Chondrocyte (in vitro differentiated cells): ENCODE measurements at places on chromosomes 2 and 18. TPM values are rescaled to one million over a fixed set of nuclear protein-coding genes. Genes with fewer than 3 reads are reported as not detected.

DNA sequence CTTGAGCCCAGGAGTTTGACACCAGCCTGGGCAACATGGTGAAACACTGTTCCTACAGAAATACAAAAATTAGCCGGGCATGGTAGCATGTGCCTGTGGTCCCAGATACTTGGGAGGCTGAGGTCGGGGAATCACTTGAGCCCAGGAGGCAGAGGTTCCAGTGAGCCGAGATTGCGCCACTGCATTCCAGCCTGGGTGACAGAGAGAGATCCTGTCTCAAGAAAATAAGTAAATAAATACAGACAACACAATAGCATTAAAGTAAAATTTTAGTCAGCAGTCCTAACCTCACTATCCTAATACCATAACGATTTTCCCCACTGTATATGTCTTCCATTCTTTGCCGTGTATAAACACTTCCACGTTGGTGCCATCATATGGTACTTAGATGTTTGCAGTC lies 83.0 kb upstream of the MBOAT2 start:
- peaks cover 32% of the 10 kb centered on the region for H3K4me1 ChIP-seq
- H3K27ac ChIP-seq = no peak overlapping the region
- DNase-seq = no peak
- no peaks in the 10 kb centered on the region for H3K27me3 ChIP-seq
- peaks cover 1% of the 10 kb centered on the region for H3K36me3 ChIP-seq

Gene ITGAV
- total RNA-seq = 289 to 452 TPM (median 442 TPM) in 3 replicates

Gene CFC1B
- not detected in 3 replicates for total RNA-seq

- no peak overlapping the region for H3K27ac ChIP-seq
- no peak for DNase-seq
- H3K36me3 ChIP-seq = peaks cover 5% of the 10 kb centered on the region
These were observed 9.2 kb upstream of the PAIP2B start for GRCh38 chr2:71235930-71236587.

- H3K27ac ChIP-seq = peak overlapping the region; percentile 61
- H3K4me1 ChIP-seq = peaks cover 74% of the 10 kb centered on the region
- H3K36me3 ChIP-seq = peaks cover 3% of the 10 kb centered on the region
- H3K4me3 ChIP-seq = no peak overlapping the region
- H3K27me3 ChIP-seq = no peaks in the 10 kb centered on the region
These were observed 165.5 kb downstream of the SH3RF3 start for GRCh38 chr2:109294523-109294922.

DNA sequence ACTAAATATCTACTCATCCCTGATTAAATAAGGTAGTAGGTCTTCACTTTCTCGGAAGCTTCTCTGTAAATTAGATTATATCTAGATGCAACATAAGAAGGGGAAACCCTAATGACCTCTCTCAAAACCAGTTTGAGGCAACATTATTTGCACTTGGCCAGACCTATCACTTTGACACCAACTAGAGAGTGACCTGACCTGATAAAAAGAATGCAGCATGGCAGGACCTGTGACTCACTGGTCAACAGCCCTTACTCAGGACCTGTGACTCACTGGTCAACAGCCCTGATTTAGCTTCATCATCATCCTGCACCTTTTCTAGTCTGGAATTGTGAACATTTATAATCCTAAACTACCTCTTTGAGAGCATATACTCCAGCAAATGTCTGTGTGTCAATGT lies 1957.7 kb upstream of the CELF4 start:
- H3K4me3 ChIP-seq = no peak overlapping the region
- H3K4me1 ChIP-seq = no peaks in the 10 kb centered on the region
- no peaks in the 10 kb centered on the region for H3K36me3 ChIP-seq
- no peak for DNase-seq
- H3K27ac ChIP-seq = no peak overlapping the region
- H3K27me3 ChIP-seq = peaks cover 2% of the 10 kb centered on the region

DNA sequence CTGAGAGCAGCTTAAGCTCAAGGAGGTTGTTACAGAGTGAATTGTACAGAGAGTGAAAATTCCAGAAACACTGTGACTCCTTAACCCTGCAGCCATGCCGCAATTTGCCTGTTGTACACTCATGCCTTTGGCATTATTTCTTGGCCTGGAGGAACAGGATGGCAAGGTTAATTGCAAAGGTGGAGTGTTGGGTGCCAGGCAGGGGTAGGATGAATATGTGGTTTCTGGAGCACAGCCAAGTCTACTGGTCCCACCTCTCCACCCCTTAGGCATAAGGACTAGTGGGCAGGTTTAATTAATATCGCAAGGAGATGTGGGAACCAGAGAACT lies 250.2 kb downstream of the LRRTM1 start:
- H3K36me3 ChIP-seq = no peaks in the 10 kb centered on the region
- H3K4me3 ChIP-seq = no peak overlapping the region
- DNase-seq = no peak
- no peaks in the 10 kb centered on the region for H3K4me1 ChIP-seq

DNA sequence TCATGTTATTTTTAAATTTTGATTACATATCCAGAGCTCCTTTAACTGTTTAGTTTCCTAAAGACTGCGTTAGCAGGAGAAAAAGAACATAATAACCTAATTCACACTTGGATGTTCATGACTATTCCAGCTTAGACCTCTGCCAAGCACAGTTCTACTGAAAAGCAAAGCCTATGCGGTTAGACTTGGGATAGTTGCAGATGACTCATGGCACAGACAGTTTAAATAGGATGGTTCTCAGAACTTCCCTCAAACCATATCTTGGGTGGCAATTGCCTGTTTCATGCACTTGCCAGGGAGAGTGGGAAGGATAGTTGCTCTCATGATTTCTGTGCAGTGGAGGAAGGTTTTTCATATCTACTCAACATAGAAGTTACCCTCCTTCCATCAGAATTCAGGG lies 149.7 kb upstream of the KLHL29 start:
- H3K27ac ChIP-seq = no peak overlapping the region
- H3K4me3 ChIP-seq = no peak overlapping the region
- peaks cover 4% of the 10 kb centered on the region for H3K27me3 ChIP-seq
- H3K36me3 ChIP-seq = no peaks in the 10 kb centered on the region
- H3K4me1 ChIP-seq = no peaks in the 10 kb centered on the region

DNA sequence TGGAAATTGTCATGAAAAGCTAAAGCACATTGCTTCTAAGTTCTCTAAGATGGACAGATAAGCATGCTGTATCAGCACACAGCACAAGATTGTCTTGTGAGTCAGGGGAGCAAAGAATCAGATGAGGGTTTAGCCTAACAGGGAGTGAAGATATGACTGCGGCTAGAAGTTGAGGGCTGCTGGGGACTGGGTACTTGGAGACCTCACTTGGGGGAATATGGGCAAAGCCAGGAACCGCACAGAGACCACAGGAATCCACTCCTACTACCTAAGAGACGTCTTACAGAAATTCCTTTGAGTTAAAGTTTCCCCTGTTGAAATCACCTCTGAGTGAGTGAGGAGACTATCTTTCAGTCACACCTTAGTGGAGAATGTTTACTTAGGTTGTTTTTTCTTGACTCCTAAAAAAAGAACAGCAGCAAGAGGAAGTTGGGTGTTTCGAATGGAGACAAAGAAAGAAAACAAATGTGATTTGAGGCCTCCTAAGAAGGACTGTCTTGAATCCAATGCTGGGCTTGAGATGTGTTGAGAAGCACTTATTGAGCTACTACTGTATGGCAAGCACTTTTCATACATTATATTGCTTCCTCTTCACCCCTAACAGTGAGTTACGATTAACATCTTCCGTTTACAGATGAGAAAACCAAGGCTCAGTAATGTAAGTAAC lies 100.7 kb downstream of the ANKRD44 start:
- H3K4me1 ChIP-seq = peaks cover 65% of the 10 kb centered on the region
- no peak overlapping the region for H3K4me3 ChIP-seq
- no peaks in the 10 kb centered on the region for H3K36me3 ChIP-seq
- no peak for DNase-seq
- H3K27ac ChIP-seq = no peak overlapping the region

GRCh38 chr2:74501335-74502071 lies 2.1 kb upstream of the LBX2 start:
- peaks cover 68% of the 10 kb centered on the region for H3K4me1 ChIP-seq
- H3K27me3 ChIP-seq = peaks cover 25% of the 10 kb centered on the region
- H3K27ac ChIP-seq = no peak overlapping the region
- DNase-seq = no peak

DNA sequence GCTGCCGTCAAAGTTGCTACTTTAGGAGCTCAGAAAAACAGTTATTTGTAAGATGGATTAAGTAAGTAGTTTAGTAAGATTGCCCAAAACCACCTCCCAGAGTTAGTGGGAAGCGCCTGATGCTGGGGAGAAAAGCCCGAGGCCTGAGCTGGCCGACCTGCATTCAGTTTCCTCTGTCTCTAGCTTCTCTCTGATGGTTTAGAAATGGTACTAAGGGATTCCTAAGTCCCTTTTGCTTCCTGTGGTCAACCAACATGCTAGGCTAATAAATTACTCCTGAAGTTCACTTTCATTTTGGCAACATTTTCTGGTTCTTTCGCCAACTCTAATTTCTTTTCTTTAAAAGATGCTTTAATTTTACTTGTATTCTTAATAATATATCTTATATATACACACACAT lies 60.1 kb downstream of the ASAP2 start:
- no peak overlapping the region for H3K4me3 ChIP-seq
- H3K36me3 ChIP-seq = peaks cover under 1% of the 10 kb centered on the region
- no peak for DNase-seq
- H3K27ac ChIP-seq = peak overlapping the region; percentile 57
- H3K27me3 ChIP-seq = no peaks in the 10 kb centered on the region
- H3K4me1 ChIP-seq = peaks cover 71% of the 10 kb centered on the region

DNA sequence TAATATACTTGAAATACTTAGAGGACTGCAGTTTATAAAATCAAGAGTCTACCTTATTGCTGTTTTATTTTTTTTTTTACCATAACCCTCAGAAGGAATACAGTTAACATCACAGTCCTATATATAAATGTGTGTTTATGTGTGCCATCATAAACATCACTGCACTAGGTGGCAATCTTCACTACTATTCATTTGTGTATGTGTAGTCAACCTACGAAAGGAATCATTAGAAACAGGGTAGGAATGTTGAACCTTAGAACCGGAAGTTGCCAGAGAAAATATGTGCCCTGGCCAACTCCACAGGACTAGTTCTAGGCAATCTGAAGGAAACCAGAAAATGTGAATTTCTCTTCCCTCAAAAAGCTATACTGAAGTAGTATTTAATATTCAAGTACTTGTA lies 3.4 kb downstream of the GEN1 start:
- peaks cover 28% of the 10 kb centered on the region for H3K4me1 ChIP-seq
- no peaks in the 10 kb centered on the region for H3K27me3 ChIP-seq
- H3K4me3 ChIP-seq = no peak overlapping the region
- H3K27ac ChIP-seq = peak overlapping the region; percentile 59
- DNase-seq = no peak

GRCh38 chr2:215537611-215538010 lies 101.7 kb upstream of the FN1 start:
- H3K27me3 ChIP-seq = no peaks in the 10 kb centered on the region
- peak overlapping the region; percentile 94 for H3K27ac ChIP-seq
- DNase-seq = no peak
- H3K4me1 ChIP-seq = peaks cover 77% of the 10 kb centered on the region
- peaks cover 7% of the 10 kb centered on the region for H3K36me3 ChIP-seq

Gene ZEB2
- 55.5 to 104 TPM (median 95.4 TPM) in 3 replicates for total RNA-seq

Gene SLC4A1AP
- 16.4 to 24.3 TPM (median 18.8 TPM) in 3 replicates for total RNA-seq

Gene ZNF638
- 79.8 to 121 TPM (median 83.4 TPM) in 3 replicates for total RNA-seq

DNA sequence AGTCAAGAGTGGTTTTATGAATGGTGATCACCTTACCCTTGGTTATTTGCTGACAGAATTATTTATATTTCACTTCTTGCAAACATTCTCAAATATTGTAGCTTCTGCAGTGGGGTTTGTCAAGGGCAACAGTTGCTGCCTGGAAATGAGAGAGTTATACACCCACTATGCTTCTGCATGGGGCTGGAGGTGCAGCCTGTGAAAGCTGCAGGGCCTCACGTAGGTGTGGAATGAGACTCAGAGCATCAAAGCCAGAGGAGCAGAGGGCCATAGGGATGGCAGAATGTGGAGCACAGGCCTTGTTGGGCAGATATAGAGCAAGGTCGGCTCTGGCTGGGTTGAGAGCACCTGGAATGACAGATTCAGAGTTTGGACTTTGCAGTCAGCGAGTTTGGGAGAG lies 128.2 kb downstream of the ARHGEF4 start:
- H3K27ac ChIP-seq = no peak overlapping the region
- DNase-seq = no peak
- H3K4me3 ChIP-seq = peak overlapping the region; percentile 64
- H3K27me3 ChIP-seq = peaks cover 63% of the 10 kb centered on the region
- H3K4me1 ChIP-seq = peaks cover 9% of the 10 kb centered on the region
- peaks cover 3% of the 10 kb centered on the region for H3K36me3 ChIP-seq

Gene LYPD6B
- total RNA-seq = 0.36 to 1.2 TPM in 2 of 3 replicates, not detected in the other

Gene FOXI3
- total RNA-seq = not detected in 3 replicates

GRCh38 chr18:9914334-9914583 lies 443 bp downstream of the VAPA start:
- peaks cover 1% of the 10 kb centered on the region for H3K27me3 ChIP-seq
- no peaks in the 10 kb centered on the region for H3K36me3 ChIP-seq
- H3K4me1 ChIP-seq = peaks cover 26% of the 10 kb centered on the region
- H3K27ac ChIP-seq = peak overlapping the region; percentile 82

DNA sequence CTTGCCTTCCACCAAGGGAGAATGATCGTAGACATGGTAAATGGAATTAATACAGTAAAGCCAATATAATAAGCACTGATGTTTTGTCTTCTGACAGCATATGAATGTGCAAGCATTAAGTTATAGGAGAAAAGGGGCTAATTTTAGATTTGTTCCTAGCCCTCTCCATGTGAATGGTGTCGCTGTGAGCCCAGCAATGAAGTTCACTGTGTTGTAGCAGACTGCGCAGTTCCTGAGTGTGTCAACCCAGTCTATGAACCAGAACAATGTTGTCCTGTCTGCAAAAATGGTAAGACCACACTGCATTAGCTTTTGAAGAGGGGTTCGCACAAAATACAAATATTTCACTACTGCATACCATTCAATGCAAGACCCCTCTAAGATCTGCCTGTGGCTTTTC lies 25.6 kb downstream of the VWC2L start:
- peaks cover 13% of the 10 kb centered on the region for H3K4me1 ChIP-seq
- no peak overlapping the region for H3K4me3 ChIP-seq
- no peak for DNase-seq
- H3K27ac ChIP-seq = no peak overlapping the region
- no peaks in the 10 kb centered on the region for H3K36me3 ChIP-seq
- no peaks in the 10 kb centered on the region for H3K27me3 ChIP-seq

DNA sequence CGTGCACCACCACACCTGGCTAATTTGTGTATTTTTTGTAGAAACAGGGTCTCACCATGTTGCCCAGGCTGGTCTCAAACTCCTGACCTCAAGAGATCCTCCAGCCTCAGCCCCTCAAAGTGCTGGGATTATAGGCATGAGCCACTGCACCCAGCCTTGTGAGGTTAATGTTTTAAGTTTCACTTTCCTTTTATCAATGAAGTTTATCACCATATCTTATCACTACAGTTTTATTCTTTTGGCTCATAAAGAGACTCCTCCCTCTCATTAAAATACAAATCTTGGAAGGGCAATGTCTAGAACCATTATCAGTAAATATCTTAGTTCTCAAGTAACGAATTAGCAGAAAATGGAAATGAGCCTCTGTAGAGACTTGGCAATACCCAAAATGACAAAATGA lies 173.8 kb downstream of the BCL11A start:
- H3K4me1 ChIP-seq = no peaks in the 10 kb centered on the region
- H3K36me3 ChIP-seq = no peaks in the 10 kb centered on the region
- no peak overlapping the region for H3K27ac ChIP-seq
- H3K4me3 ChIP-seq = no peak overlapping the region
